ENCODE measurements at places on chromosomes 11 and 22.

DNA sequence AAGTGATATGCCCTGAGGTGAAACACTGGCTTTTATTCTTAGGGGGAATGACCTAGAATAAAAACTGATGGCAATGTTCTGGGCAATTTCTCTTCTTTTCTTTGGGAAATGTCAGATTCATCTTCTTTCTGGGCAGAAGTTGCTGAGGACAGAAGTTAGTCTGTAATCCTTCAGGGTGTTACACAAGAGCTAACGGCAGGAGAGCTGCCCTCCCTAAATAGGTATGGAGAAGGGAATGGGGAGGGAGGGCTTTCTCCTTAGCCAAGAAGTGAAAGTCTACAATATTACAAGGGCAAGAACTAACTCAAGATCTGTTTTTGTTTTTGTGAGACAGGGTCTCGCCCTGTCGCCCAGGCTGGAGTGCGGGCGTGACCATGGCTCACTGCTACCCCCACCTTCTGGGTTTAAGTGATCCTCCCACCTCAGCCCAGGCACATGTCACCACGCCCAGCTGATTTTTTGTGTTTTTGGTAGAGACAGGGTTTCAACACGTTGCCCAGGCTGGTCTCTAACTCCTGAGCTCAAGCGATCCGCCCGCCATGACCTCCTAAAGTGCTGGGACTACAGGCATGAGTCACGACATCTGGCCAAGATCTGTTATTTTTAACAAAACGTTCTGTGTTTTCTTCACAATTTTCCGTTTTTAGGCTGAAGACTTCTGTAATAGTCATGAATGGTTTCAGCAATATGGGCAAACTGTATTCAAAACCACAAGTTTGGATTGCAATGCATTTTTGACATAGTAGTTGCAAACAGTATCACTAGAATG lies 7.2 kb downstream of the PIWIL4 start:
- DNase-seq = peak; percentile 73

DNA sequence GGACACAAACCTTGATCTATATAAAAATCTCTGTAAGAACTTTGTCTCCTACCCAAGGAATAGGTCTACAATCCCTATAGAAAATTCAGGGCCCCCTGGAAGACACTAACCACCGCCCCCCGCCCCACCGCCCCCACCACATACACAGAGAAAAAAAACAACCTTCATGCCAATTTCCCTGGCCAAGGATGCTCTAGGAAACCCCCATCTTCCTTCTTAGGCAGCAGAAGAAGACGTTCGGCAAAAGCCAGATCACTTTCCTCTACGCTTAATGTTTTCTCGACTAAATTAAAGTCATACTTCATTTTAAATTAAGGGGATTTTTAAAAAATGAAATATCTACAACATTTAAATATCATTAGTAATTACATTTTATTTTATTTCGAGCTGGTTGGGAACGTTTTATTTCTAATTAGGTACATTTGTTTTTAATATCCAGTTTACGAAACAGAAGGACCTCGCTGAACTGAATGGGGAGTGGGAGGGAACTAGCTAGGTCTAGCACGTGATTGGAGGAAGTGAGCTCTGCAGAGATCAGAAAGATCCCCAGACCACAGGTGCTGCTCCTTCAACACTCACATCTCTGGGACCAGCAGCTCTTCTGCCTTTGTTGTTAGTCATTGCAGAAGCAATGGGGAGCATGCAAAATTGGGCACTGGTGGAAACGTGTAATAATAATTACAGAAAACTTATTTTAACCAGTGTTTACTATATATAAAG lies 472.3 kb downstream of the MN1 start:
- DNase-seq = no peak

GRCh38 chr11:83355391-83355790 lies 69.2 kb upstream of the CCDC90B start:
- no peak for DNase-seq

DNA sequence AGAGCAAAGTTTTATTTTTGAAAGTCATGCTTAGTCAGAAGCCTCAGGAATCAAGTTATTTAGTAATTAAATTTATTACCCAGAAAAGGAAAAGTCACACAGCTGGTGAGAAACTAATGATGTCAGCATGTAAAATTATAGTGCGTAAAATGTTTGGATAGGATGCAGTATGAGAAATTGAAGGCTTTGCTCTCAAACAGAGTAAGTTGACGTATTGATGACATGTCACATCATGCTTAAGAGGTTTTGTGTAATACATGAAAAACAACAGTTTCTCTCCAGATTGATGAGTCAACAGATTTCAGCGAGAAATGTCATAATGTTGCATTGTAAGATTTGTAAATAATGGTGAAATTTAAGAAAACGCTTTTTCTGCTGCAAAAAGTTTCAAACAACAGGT lies 769.8 kb downstream of the METTL15 start:
- peak; percentile 52 for DNase-seq

- DNase-seq = peak; percentile 46
These were observed at the start of gene OR10A2 for GRCh38 chr11:6862961-6863360. OR10A2 (plus strand) TSS chr11:6863057; CDS start chr11:6869755, 6,698 bp downstream.

- DNase-seq = peak; percentile 56
These were observed 684.9 kb upstream of the CCDC90B start for GRCh38 chr11:83971063-83971462.

- DNase-seq = no peak
These were observed 5.6 kb upstream of the PYGM start for GRCh38 chr11:64765291-64765850.

DNA sequence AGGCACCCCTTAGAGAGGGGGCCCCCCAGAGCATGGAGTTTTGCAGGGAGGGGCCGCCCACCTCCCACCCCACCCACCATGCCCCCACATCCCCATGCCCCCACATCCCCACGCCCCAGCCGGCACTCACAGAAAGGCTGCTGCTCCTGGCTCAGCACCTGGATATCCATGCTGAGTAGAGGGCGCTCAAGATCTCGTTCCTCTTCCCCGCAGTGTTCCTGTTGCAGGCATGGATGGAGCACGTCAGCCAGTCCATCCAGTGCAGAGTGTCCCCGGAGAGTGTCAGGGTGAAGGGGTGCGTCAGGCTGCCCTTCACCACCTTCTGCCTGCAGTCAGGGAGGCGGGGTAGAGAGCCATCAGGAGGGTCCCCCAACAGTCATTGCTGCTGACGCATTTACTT lies 156.2 kb downstream of the CRYBB2 start:
- no peak for DNase-seq

GRCh38 chr22:45376009-45376408 lies 37.4 kb downstream of the SMC1B start:
- DNase-seq = no peak

DNA sequence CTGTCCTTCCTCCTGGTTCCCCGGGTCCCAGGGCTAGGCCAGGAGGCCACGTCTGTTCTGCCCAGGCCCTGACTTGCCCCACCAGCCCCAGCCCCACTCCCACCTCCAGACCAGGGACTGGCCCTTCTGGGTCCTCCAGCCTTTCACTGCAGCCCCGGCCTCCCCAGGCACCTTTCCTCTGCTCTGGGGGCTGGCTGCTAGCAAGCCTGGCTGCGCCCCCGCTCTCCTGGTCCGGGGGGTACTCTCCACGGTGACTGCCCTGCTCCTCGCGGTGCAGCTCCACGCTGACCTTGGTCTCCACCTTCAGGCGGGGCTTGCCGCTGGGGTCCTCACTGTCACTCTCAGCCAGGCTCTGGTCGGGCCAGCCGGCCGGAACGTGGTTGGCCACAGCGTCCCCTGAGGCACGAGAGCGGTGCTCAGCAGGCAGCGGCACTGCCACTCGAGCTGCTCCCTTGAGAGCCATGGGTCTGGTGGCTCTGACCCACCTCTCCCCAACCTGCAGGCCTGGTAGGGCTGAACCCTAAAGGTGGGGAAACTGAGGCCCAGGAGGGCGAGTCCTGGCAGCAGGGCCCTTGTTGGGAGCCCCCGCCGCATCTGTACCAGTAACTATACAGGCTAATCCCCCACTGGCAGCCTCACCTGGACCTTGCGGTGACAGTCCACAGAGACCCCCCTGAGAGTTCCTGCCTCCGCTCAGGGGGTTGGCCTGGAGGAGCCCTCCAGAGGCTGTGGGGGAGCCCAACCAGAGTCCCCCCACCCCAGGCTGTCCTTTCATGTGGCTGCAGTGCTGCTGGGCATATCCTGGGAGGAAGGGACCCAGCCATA lies 29.0 kb downstream of the TRMU start:
- no peak for DNase-seq

DNA sequence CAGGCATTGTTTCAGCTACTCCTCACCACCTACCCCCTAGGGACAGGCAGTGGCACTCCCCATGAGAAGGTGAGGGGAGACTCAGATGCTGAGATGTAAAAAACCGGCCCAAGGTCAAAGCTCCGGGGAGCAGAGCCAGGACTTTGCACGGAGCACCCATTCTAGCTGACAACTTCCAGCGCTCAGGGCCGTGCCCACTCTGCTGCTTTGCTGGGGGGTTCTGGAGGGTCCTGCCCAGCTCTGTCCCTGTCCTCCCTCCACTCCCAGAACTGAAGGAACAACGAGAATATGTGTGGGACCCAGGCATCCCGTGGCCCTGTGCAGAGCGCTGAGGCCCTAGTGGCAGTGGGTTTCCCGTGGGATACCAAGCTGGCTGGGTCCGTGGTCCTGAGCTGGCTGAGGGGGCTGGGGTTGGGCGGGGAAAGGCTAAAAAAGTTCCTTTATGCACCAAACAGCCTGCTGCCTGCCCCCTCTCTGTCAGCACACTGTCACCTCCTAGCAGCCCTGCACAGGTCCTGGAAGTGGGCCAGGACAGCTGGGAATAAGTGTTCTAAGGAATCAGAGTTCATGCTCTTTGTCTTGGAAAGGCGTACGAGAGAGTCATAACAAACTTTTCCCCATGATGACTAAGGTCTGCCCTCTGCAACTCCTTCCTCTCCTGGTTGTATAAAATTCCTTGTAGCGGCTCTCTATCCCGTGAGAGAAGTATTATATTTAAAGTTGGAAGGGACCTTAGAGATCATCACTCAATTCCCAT lies 1.9 kb downstream of the MS4A10 start:
- DNase-seq = peak; percentile 92

GRCh38 chr11:120709808-120710207 lies 198.3 kb downstream of the GRIK4 start:
- peak; percentile 27 for DNase-seq

- no peak for DNase-seq
These were observed 122.6 kb upstream of the SERPIND1 start for GRCh38 chr22:20651286-20651685.

DNA sequence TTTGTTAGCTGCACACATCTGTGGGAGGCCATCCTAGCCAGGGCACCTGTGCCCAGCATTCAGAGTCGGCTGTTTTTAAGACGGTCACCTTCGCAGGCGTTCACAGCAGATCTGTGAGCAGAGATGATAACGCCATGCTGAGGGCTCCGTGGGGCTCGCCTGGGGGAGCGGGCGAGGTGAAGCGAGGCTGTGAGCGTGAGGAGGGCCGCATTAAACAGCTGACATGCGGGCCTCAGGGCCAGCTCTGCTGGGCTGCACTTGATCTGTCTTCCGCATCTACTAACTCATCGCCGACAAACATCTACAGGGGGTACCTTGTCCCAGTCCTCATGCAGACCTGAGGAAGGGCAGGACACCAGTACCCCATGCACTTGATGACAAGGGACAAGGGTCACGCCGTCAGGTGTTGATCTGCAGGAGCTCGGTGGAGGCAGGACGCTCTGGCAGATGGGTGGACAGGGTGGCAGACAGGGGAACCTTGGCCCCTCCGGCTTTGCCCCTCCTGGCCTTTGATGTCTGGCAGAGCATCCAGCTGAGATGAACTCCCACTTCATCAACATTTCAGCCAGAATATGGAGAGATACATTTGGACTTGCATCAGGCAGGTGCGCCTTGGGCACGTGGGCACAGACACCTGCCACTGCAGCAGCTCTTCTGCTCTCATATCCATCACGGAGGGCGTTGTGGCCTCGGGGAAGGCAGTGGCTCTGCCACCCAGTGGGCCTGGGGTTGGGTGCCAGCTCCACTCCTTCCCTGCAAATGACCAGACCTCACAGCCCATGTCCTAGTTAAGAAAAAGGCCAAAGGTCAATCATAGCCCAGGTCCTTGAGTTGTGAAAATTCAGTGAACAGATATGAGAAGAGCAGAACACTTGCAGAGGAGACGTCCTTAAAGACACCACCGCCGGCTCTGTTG lies 822.9 kb downstream of the BRD1 start:
- DNase-seq = no peak

GRCh38 chr22:19868773-19869471 lies 14.2 kb upstream of the GNB1L start:
- no peak for DNase-seq

DNA sequence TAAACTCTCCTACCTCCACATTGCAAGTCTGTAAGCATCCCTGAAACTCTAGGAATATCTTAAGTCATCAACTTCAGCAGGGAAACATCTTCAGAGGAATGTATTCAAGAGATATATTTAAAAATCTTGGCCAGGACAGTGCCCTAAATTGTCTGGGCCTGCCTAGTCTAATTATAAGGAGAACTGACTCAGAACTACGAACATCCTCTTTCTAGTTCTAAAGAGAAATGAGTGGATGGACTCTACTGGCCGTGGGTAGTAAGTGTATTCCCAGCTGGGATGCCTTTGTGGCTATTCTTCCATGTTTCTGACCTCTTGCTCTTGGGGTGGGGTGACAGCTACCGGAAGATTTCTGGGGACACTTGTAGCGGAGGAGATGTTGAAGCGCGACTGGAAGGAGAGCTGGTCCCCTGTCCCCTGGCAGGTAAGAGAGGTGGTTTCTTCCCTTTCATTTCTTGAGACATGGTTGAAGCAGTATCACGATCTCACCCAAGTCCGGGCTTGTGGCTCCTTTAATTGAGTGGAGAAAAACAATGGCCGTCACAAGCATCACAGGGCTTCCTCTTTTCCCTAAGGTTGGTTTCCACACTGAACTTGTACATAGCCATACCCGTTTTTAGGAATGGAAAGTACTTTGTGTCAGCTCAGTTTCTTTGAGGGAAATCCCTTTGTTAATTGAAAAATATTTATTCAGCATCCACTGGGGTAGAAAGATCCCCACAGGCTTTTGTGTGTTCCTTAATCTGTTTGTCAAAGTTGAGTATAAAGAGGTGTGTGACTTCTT lies 97.7 kb upstream of the SORL1-AS1 start:
- no peak for DNase-seq

- no peak for DNase-seq
These were observed 34.2 kb downstream of the LRRC10B start for GRCh38 chr11:61542705-61543104.

DNA sequence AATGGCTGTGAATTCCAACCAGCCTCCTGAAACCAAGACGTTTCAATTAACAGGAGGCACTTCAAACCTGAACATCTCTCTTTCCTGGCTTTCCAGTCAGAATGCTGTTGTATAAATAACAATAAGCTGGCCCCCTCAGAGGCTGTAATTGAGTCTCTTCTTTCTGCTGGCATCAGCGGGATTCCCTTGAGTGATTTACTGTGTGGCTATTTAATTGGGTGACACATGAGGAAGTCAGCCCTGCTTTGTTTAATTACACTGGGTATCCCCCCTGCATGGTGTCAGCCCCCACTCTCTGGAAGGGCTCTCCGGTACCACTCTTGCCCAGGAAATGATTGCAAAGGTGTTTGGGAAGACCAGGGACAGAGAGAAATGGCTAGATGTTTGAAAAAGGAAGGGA lies 101.6 kb downstream of the NTM start:
- DNase-seq = no peak

All from fibroblast of mammary gland (primary cell).